ENCODE measurements at places on chromosomes 11 and 22.

DNA sequence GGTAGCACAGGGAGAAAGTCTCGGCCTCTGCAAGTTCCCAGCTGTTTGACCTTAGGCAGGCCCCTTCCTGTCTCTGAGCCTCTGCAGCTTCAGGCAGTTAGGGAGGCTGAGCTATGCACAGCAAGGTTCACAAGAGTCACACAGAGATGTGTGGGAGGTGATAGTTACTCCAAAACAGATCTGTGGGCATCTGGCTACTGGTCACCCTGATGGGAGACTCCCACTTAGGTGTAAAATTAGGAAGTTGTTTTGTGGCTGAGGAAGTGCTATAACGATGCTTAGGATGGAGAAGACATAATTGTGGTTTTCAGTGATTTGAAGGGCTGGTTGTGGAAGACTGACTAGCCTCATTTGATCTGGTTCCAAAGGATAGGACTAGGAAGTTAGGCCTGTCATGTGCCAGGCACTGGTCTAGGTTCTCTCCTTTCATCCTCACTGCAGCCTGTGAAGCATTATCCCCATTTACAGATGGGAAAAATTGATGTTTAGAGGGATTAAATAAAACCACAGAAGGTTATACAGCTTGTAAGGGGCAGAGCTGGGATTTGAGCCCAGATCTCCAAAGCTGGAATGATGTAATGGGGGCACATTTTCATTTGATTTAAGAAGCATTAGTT, 13.5 kb downstream of the ACO2 start:
- no peak for DNase-seq

DNA sequence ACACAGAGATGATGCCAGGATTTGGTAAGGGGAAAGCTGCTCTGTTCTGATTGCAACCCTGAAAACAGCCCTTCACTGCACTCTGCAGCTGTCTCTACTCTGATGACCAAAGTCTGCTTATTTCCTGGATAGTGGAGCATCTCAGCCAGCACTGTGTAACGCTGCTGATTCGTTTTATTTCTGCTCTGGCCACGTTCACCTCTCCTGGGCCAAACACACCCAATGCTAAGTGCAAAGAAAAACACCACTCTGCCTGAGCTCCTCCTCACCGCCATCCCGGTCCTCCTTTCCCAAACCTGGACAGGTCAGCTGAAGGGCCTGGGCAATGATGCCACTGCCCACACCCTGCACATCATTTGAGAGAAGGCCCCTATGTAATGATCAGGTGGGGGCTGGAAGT, 529.3 kb upstream of the B3GAT1 start:
- DNase-seq, result no peak

DNA sequence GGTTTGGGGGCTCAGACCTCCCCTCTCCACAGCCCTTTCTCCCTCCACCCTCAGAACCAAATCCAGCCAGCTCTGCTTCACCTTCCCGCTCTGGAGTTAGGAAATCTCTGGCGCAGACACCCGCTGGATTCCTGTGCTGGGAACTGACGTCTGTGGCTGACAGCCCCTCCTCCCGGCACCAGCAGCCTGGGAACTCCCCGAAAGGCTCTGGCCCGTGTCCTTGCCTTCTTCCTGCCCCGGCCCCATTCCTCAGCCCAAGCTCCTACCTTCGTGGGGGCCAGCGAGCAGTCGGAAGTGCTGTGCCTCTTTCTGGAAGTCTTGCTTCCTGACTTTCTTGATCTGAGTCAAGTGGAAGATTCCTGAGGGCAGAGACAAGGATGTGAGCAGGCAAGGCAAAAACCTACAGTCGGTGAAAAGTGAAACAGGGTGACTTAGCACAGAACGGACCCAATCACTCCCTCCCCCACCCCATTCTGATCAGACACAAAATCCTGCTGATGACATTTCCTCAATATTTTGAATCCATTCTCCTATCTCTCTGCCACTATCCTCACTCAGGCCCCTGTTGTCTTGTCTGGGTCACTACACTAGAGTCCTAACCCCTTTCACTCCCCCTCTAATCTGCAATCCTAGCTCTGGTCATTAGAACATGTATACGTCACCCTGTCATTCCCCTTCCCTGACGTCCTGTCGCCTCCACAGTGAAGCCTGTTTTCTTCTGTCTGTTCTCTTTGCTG, 34.1 kb downstream of the CHRDL2 start:
- DNase-seq, result no peak

GRCh38 chr22:38839686-38840085, 4.1 kb downstream of the NPTXR start:
- no peak for DNase-seq

DNA sequence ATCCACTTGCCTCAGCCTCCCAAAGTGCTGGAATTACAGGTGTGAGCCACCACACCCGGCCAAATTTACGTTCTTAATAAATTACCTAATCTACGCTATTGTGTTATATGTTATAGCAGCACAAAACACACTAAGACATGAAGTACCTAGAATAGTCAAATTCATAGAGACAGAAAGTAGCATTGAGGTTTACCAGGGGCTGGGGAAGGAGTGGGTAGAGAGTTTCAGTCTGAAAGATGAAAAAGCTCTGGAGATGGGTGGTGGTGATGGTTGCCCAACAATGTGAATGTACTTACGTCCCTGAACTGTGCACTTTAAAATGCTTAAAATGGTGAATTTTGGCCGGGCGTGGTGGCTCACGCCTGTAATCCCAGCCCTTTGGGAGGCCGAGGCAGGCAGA, 65.7 kb upstream of the NUP50 start:
- no peak for DNase-seq

DNA sequence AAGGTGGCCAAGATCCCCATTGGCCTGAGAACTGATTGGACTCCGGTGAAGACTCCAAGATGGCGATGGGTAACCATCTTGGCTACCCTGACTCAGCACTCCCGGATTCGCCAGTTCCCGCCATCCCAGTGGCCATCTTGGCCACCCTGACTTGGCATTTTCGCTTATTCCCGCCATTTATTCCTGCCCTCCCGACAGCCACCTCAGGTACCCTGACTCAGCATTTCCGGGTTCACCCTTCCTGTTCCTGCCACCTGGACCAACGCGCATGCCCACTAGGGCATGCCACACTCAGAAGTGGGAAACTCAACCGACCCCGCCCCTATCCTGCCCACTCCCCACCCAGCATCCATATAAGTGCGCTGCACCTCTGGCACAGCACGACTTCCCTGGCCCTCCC, 7.8 kb downstream of the OR8K5 start:
- no peak for DNase-seq

DNA sequence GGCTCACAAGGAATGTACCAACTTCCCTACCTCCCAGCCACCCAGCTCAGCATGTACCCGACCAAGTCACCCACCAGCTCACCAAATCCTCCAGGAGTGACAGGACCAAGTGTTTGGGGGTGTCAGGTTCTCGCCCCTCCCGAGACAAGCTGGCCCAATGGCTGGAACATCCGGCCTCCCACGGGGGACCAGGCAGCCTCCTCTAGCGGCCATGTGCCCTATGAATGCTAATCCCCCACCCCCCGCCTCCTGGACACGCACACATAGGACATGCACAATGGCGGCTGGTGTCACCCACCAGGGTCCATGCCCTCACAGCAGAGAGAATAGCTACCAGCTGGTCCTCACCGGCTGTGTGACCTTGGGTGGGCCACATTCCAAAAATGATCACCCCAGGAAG, 151.0 kb downstream of the MN1 start:
- no peak for DNase-seq

GRCh38 chr22:17436382-17436980, 67.2 kb downstream of the CECR2 start:
- no peak for DNase-seq

GRCh38 chr22:38258895-38259294, 13.9 kb downstream of the TMEM184B start:
- DNase-seq, result no peak

- DNase-seq, result no peak
Measured at GRCh38 chr11:13208921-13209320, 68.7 kb upstream of the BMAL1 start.

DNA sequence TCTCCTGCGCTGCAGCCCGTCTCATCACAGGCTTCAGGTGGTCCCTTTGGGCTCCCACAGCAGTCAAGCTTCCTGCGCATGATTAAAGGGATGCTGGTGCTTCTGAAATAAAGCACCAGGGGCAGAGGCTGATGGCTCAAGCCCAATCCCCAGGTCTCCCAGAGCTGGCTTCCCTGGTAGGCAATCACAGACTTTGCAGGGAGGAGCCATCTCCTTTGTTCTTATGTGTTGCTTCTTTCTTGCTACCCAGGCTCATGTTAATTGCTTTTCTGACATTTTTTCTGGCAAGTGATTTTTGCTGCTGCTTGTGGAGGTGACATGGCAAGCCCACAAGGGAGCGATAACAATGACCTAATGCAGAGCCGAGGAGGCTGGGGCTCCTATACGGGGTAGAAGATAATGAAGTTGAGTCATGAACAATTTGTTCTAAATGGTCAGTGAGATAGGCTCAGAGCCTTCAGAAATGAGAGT, 25.2 kb upstream of the PLET1 start:
- DNase-seq, result no peak

DNA sequence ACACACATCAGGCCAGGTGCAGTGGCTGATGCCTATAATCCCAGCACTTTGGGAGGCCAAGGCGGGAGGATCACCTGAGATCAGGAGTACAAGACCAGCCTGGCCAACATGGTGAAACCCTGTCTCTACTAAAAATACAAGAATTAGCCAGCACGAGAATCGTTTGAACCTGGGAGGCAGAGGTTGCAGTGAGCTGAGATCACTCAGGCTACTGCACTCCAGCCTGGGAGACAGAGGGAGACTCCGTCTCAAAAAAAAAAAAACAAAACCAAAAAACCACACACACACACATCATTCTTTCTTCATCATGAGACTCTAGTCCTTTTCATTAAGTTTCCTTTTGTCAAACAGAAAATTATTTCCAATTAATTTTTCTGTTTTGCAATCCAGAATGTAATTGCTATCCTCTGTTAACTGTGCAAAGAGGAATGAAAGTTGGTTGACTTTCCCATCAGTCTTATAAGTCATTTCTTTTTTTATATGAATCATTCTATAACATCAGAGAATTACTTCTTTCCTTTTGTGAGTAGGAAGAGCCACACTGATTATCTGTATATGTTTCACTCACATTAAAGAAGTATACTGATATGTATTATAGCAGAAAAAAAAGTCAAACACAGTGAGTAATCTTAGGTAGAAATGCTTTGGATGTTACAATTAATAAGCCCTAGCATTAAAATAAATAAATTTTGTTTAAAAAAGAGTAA, 52.2 kb downstream of the HORMAD2 start:
- DNase-seq, result no peak

DNA sequence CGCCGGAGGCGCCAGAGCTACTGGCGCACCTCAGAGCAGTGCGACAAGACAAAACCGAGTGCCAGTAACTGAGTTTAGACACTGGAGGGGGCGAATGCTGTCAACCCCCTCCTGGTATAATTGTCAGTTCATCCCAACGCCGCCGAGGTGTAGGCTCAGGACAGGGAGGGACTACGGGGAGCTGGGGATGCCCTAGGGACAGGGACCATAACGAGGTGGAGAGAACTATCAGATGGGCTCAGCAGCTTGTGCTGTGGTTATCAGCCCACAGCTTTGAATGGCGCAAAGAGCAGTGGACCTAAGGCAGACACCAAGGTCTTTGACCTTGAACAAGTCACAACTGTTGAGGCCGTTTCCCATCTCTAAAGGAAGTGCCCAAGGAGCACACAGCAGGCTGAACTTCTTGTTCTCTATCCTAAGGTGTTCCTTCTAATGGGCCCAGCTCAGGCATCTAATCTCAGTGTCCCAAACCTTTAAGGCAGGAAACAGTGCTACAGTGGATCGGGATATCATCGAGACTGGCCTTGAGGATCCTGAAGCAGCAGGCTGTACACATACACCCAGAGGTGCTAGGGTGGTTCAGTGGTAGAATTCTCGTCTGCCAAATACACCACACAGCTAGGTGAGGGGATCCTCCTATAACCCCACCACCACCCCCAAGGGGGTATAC, 958 bp upstream of the TUT1 start:
- DNase-seq, result no peak

DNA sequence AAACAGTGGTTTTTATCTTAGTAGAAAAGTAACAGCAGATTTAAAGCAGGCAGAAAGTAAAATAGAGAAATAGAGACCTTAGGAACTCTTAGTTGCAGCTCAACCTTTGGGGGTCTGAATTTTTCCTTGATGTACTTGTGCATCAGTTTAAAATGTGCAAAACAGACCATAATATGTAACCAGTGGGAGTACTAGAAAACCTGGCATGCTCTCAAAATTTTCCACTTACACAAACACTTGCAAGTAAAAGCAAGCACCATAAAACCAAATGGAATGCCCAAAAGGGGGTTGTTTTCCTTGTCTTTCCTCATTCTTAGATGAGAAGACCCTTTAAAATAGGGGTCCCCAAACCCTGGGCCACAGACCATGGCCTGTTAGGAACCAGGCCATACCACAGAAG, 12.9 kb upstream of the MRGPRE start:
- no peak for DNase-seq

DNA sequence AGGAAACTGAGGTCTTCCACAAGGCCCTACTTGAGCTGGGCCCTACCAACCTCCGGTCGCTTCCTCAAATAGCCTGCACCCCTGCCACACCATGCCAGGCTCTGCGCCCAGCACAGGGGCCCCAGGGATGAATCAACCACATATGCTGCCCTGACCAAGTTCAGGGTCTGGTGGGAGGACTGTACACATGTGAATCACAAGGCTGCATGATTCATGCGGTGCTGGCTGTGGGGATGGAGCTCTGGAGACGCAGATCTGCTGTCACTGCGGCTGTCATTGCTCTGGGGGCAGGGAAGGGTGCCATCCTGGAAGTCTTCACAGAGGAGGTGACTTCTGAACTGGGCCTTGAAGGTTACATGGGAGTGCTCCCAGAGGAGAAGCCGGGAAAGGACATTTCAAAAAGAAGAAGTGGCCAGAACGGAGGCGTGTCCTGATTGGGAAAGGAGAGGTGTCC, 21.5 kb downstream of the CYTH4 start:
- DNase-seq, result peak; percentile 78

GRCh38 chr22:32979606-32980005, 78.6 kb downstream of the SYN3 start:
- no peak for DNase-seq

DNA sequence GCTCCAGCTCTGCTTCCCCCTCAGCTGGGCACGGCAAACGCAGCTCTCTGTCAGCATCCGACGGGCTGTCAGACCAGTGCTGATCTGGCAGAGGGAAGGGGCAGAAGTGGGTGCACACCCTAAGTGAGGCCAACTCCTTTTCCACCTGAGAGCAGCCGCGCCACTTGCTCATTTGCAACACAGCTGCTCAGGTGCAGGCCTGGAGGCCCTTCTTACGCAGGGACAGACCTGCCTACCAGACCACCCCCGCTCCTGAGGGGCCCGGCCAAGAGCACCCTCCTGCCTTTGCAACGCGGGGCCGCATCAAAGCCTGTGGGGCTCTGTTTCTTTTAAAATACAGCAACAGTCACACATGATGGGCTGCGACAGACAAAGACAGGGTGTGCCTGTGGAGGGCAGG, 47.8 kb upstream of the BID start:
- DNase-seq, result no peak

- peak; percentile 79 for DNase-seq
Measured at GRCh38 chr11:59097113-59097708, 9.8 kb upstream of the FAM111B start.

DNA sequence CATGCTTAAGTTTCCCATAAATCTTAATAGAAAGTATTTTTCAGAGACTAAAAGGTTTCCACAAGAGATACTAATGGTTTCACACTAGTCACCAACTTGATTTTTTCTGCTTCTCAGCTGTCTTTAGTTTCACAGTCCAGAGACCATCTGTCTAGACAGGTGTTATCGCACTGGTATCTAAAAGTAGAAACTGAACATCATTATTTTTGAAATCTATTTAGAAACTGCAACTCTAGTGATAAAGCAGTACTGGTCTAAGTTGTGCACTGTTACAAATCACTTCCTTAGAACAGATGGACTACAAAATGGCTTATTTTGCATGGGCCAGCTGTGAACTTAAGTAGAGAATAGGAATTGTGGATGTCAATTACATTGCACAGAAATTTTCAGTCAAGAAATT, 78.0 kb downstream of the CNTN5 start:
- DNase-seq, result no peak

Measured in activated CD4-positive, alpha-beta T cell treated with anti-CD3 and anti-CD28 coated beads, Interleukin-2, amount 50 U/mL, for 48 hours (primary cell).